ENCODE measurements at places on chromosomes 3 and 15. TPM values are rescaled to one million over a fixed set of nuclear protein-coding genes. Genes with fewer than 3 reads are reported as not detected.

Gene C3orf80
- total RNA-seq: not detected

Gene CCR8
- not detected for total RNA-seq

Gene CFAP44
- 1.2 TPM for total RNA-seq

DNA sequence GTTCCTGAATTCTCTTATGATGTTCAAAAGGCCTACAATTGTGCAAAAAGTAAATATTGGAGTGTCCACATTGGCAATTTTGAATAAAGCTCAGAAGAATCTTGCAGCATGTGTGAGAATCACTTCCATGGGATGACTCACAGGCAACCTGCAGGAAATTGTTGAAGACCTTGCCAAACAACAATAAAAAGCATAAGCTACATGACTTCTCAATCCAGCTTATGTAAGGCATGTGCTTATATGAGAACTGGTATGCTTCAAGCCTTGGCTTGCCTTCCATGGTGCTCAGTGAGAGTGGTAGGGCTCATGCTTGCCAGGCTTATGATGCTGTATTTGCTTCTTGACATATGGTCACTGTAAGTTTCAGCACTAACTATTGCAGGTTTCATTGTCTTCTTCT is 18.4 kb upstream of the BCHE start:
- no peak overlapping the region for H3K4me3 ChIP-seq
- H3K27ac ChIP-seq: no peak overlapping the region
- H3K27me3 ChIP-seq: no peaks in the 10 kb centered on the region
- DNase-seq: no peak
- H3K36me3 ChIP-seq: no peaks in the 10 kb centered on the region

Gene SYNM
- total RNA-seq: 211 TPM

DNA sequence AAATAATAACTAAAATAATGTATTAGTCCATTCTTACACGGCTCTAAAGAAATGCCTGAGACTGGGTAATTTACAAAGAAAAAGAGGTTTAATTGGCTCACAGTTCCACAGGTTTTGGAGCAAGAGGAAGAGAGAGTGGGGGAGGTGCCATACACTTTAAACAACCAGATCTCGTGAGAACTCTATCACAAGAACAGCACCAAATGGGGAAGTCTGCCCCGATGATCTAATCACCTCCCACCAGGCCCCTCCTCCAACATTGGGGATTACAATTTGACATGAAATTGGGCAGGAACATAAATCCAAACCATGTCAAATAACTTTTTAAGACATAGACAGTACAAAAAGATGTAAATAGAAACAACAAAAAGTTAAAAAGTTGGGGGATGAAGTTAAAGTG is 63.2 kb downstream of the ILDR1 start:
- H3K4me3 ChIP-seq: no peak overlapping the region
- no peaks in the 10 kb centered on the region for H3K4me1 ChIP-seq
- H3K27me3 ChIP-seq: no peaks in the 10 kb centered on the region

- H3K4me3 ChIP-seq: no peak overlapping the region
- peaks cover 76% of the 10 kb centered on the region for H3K36me3 ChIP-seq
- no peak overlapping the region for H3K27ac ChIP-seq
- no peak for DNase-seq
- H3K27me3 ChIP-seq: no peaks in the 10 kb centered on the region
- H3K4me1 ChIP-seq: no peaks in the 10 kb centered on the region
These were observed 8.3 kb upstream of the JMJD7 start for GRCh38 chr15:41819455-41820050.

Gene LDHAL6B
- not detected for total RNA-seq

Gene ENTPD3
- 0.12 TPM for total RNA-seq

GRCh38 chr15:92473756-92474155 is 80.1 kb downstream of the ST8SIA2 start:
- H3K27me3 ChIP-seq: no peaks in the 10 kb centered on the region
- no peaks in the 10 kb centered on the region for H3K4me1 ChIP-seq
- H3K36me3 ChIP-seq: no peaks in the 10 kb centered on the region
- no peak overlapping the region for H3K27ac ChIP-seq
- H3K4me3 ChIP-seq: no peak overlapping the region

DNA sequence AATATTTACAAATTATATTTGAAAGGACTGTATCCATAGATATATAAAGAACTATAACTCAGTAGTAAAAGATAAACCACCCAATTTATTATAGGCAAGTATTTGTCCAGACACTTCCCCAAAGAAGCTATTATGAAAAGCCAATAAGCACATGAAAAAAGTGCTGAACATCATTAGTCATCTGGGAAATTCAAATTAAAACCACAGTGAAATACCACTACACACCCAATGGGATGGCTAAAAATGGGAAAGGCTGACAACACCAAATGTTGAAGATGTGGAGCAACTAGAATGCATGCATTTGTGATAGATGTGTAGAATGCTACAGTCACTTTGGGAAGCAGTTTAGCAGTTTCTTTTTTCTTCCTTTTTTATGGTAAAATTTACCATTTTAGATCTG is 147.0 kb downstream of the PDE8A start:
- H3K4me3 ChIP-seq: no peak overlapping the region
- peaks cover 48% of the 10 kb centered on the region for H3K36me3 ChIP-seq
- H3K4me1 ChIP-seq: no peaks in the 10 kb centered on the region
- no peak for DNase-seq
- no peaks in the 10 kb centered on the region for H3K27me3 ChIP-seq

DNA sequence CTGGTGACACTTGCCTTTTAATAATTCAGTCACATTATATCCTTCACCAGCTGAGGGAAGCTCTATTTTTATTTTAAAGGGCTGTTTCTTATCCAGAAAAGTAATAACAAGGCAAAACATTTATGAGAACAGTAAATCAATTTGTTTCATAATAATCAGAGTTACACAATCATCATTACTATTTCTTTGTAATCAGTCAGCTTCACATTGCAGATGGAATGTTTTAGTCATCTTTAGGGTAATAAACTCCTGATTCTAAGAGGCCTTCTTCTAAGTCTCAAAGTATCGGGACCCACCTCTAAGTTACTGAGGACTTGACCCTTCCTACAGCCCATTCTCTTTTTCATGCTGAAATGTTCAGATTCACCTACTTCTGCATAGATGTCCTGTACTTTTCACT is 298.3 kb upstream of the TGFBR2 start:
- no peak overlapping the region for H3K4me3 ChIP-seq
- no peak for DNase-seq
- peak overlapping the region; percentile 22 for H3K27ac ChIP-seq
- no peaks in the 10 kb centered on the region for H3K36me3 ChIP-seq

Gene ADAMTS9
- total RNA-seq: 21.0 TPM

- no peak overlapping the region for H3K27ac ChIP-seq
- peaks cover 24% of the 10 kb centered on the region for H3K4me1 ChIP-seq
- no peak overlapping the region for H3K4me3 ChIP-seq
- no peaks in the 10 kb centered on the region for H3K27me3 ChIP-seq
- H3K36me3 ChIP-seq: no peaks in the 10 kb centered on the region
These were observed 131.7 kb downstream of the TNIK start for GRCh38 chr3:171328419-171329082.

- H3K27me3 ChIP-seq: no peaks in the 10 kb centered on the region
- H3K27ac ChIP-seq: no peak overlapping the region
- no peak for DNase-seq
- H3K4me1 ChIP-seq: no peaks in the 10 kb centered on the region
- no peaks in the 10 kb centered on the region for H3K36me3 ChIP-seq
- no peak overlapping the region for H3K4me3 ChIP-seq
These were observed 77.4 kb upstream of the ANKRD28 start for GRCh38 chr3:15875016-15875689.

DNA sequence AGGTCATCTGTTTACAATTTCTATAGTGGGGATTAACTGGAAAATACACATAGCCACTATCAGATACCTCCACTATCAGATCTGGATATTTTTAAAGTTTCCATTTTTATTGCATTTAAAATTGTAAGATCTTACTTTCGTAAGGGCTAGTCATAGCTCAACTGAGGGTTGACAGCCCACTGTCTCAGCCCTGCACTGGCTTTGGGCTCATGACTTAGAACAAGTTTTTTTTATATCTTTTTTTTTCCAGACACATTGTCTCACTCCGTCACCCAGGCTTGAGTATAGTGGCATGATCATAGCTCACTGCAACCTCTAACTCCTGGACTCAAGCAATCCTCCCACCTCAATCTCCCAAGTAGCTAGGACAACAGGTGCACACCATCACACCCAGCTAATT is 48.8 kb upstream of the DNAJC13 start:
- no peak overlapping the region for H3K27ac ChIP-seq
- H3K36me3 ChIP-seq: no peaks in the 10 kb centered on the region
- no peaks in the 10 kb centered on the region for H3K4me1 ChIP-seq
- no peaks in the 10 kb centered on the region for H3K27me3 ChIP-seq
- no peak for DNase-seq
- H3K4me3 ChIP-seq: no peak overlapping the region

Gene ACAP2
- total RNA-seq: 18.9 TPM

- H3K27me3 ChIP-seq: no peaks in the 10 kb centered on the region
- no peaks in the 10 kb centered on the region for H3K36me3 ChIP-seq
- H3K4me3 ChIP-seq: no peak overlapping the region
- H3K4me1 ChIP-seq: no peaks in the 10 kb centered on the region
- DNase-seq: no peak
- no peak overlapping the region for H3K27ac ChIP-seq
These were observed 178.7 kb upstream of the MCTP2 start for GRCh38 chr15:94052711-94053110.

Gene USP13
- 75.9 TPM for total RNA-seq

DNA sequence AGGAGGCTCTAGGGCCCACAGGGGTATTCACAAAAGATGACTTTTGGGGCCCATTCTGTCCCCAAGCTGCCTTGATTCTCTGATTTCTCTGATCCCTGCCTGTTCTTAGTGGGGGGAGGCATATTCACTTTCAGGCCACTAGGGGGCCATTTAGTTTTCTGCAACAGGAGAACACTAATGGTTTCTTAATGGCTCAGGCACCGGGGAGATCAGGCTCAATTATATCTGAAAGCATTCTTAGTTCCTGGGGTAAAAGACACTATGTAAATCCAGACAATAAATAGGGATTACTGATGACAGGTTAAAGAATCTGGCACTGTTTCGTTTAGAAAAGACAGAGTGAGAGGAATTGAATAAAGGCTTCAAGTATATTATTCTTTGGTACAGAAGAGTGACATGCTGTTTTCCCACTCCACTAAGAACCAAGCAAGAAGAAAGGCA is 2.5 kb upstream of the INAFM2 start:
- no peak overlapping the region for H3K4me3 ChIP-seq
- peaks cover 30% of the 10 kb centered on the region for H3K4me1 ChIP-seq
- no peaks in the 10 kb centered on the region for H3K27me3 ChIP-seq
- DNase-seq: no peak
- peak overlapping the region; percentile 3 for H3K27ac ChIP-seq

Gene GP9
- not detected for total RNA-seq

- H3K4me3 ChIP-seq: no peak overlapping the region
- no peaks in the 10 kb centered on the region for H3K36me3 ChIP-seq
- DNase-seq: peak; percentile 89
- H3K4me1 ChIP-seq: no peaks in the 10 kb centered on the region
- H3K27me3 ChIP-seq: no peaks in the 10 kb centered on the region
These were observed 30.9 kb downstream of the DAG1 start for GRCh38 chr3:49500732-49501609.

DNA sequence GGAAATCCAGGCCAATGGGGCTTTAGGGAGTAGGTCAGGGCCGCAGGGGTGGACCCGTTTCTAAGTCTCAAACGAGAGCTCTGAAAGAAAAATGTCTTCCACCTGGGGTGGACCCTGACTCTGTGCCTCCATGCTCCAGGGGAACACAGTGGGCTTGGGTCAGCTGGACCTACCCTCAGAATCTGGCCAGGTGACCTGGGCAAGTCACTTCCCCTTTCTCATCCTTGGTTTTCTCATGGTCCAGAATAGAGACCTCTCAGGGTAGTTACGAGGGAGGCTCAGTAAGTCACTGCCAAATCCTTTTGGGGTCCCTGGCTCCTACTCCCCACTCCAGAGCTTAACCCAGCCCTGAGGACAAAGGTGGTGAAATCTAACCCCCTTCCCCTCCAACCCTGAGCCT is 25.8 kb downstream of the EFCAB12 start:
- H3K4me3 ChIP-seq: no peak overlapping the region
- H3K36me3 ChIP-seq: no peaks in the 10 kb centered on the region
- H3K27me3 ChIP-seq: no peaks in the 10 kb centered on the region
- no peaks in the 10 kb centered on the region for H3K4me1 ChIP-seq
- DNase-seq: no peak

Gene ALPK3
- total RNA-seq: 51.0 TPM

- DNase-seq: peak; percentile 51
- no peaks in the 10 kb centered on the region for H3K36me3 ChIP-seq
- H3K27ac ChIP-seq: no peak overlapping the region
- no peaks in the 10 kb centered on the region for H3K4me1 ChIP-seq
- no peaks in the 10 kb centered on the region for H3K27me3 ChIP-seq
- H3K4me3 ChIP-seq: no peak overlapping the region
These were observed 19.5 kb downstream of the ISG20 start for GRCh38 chr15:88658070-88658965.

DNA sequence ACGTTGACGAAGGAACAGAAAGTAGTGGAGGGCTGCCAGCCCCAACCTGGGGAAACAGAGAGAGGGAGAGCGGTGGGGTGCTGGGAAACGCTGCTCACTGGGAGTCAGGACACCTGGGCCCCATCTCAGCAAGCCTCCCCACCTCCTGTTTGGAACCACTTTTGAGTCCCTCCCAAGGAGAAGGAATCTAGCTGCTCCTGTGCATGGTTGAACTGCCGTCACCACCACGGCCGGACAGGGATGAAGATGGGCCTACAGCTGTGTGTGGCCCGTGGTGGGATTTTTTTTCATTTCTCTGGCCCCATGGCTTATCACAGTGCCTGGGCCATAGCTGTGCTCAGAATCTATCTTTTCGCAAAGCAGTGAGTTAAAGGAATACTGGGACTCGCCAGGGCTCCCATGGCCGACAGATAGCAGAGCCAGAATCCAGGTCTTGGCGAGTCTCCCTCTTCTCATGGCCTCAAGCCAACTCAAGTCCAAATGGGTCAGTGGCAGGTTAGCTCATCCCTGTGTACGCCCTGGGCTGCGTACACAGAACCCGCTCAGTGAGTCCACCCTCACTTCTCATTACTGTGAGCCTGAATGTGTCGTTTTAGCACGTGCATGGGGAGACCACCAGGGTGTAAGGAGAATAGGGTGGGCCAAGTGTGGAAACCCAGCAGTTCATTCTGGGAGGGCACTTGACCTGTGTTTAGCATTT is 271.2 kb downstream of the FAM43A start:
- H3K36me3 ChIP-seq: no peaks in the 10 kb centered on the region
- no peak overlapping the region for H3K27ac ChIP-seq
- no peak overlapping the region for H3K4me3 ChIP-seq
- no peaks in the 10 kb centered on the region for H3K27me3 ChIP-seq
- no peak for DNase-seq
- H3K4me1 ChIP-seq: peaks cover 16% of the 10 kb centered on the region

- H3K4me1 ChIP-seq: no peaks in the 10 kb centered on the region
- no peak overlapping the region for H3K4me3 ChIP-seq
- no peaks in the 10 kb centered on the region for H3K27me3 ChIP-seq
- no peaks in the 10 kb centered on the region for H3K36me3 ChIP-seq
- no peak overlapping the region for H3K27ac ChIP-seq
These were observed 245.4 kb downstream of the LRRN1 start for GRCh38 chr3:4044619-4045018.

- H3K4me3 ChIP-seq: no peak overlapping the region
- DNase-seq: no peak
- H3K4me1 ChIP-seq: no peaks in the 10 kb centered on the region
- H3K36me3 ChIP-seq: no peaks in the 10 kb centered on the region
- H3K27me3 ChIP-seq: no peaks in the 10 kb centered on the region
- no peak overlapping the region for H3K27ac ChIP-seq
These were observed 45.0 kb downstream of the SUCNR1 start for GRCh38 chr3:151918253-151919029.

Gene PRTG
- 3.3 TPM for total RNA-seq

Gene LYZL4
- not detected for total RNA-seq

Gene PPM1L
- 23.8 TPM for total RNA-seq

Gene LTF
- total RNA-seq: 0.51 TPM

Gene SLC2A2
- total RNA-seq: not detected

Gene SH2D7
- total RNA-seq: not detected

Data from right atrium auricular region (tissue), 2 donors.